Immature natural killer cell (primary cell): ENCODE measurements at places on chromosomes 12 and 14.
A peak's percentile ranks its signal among the peaks of the same experiment; 100 is the strongest.

- no peak for DNase-seq
Observed at GRCh38 chr12:5396541-5396940, 35.4 kb upstream of the NTF3 start.

GRCh38 chr14:64758691-64759554 lies 54.7 kb downstream of the PLEKHG3 start:
- DNase-seq, result no peak

DNA sequence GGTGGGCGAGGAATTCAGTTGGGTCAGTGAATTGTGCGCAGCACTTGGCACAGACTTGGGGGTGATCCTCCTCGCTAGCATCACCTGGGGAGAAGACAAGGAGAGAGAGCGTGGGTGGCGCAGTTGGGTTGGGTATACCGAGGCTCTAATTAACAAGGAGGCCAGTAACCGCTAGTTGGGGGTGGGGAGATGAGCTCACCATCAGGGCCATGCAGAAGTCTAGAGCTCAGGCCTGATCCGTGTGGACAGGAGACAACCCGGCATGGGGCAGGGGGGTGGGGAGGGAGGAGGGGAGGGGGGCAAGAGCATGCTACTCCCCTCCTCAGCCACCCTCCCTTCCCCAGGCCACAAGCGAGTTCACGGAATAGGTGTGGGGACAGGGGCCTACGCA lies 580 bp downstream of the SALL2 start:
- DNase-seq, result no peak

DNA sequence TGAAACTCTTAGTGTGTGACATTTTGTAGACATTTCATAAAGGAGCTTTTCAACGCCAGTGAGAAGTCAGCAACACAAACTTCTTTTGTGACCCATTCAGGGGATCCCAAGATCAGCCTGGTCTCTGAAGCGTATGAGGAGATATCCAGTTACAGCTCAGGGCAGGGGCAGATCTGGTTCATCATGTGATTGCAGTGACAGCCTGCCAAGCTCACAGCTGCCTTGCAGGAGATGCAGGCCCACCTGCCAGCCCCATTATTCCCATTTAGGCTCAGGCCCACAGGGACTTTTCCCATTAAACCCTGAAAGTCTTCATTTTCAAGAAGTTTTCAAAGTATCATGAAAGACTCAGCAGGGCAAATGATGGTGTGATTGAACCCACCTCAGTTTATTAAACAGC lies 38.3 kb downstream of the SRGAP1 start:
- no peak for DNase-seq

- DNase-seq, result no peak
Observed at GRCh38 chr14:103404032-103404918, 19.1 kb downstream of the MARK3 start.

GRCh38 chr14:38197001-38197783 lies 10.5 kb upstream of the SSTR1 start:
- DNase-seq, result peak; percentile 24

GRCh38 chr14:90546767-90547166 lies 149.9 kb downstream of the CALM1 start:
- DNase-seq, result no peak

- DNase-seq, result no peak
Observed at GRCh38 chr12:63410197-63410596, 258.1 kb downstream of the DPY19L2 start.

DNA sequence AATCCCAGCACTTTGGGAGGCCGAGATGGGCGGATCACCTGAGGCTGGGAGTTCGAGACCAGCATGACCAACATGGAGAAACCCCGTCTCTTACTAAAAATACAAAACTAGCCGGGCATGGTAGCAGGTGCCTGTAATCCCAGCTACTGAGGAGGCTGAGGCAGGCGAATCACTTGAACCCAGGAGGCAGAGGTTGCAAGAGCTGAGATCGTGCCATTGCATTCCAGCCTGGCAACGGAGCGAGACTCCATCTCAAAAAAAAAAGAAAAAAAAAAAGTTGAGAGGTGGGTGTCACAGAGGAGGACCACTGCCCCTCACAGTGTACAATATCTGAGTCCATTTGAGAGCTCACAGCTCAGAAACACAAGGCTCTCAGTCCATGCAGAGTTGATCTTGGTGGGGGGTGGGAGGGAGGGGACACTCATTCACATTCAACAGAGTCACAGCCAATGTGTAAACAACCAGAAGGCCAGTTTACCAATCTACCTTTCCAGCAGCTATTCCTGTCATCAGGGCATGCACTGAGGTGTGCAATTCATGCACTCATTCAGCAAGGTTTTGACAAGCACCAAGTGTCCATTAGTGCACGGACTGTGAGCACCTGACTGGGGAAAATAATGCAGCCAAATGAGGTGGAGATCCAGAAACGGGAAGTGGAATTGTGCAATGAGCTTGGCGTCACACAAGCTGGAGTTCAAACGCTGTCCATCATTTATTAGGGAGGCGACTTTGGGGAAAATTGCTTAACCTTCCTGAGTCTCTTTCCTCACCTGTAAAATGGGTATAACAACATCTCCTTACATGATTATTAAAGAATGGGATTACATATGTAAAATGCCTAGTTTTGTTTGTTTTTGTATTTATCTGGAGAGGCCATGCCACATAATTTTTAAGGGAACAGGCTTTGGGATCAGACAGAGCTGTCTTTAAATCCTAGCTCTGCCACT lies 4.4 kb upstream of the EIF5 start:
- no peak for DNase-seq

DNA sequence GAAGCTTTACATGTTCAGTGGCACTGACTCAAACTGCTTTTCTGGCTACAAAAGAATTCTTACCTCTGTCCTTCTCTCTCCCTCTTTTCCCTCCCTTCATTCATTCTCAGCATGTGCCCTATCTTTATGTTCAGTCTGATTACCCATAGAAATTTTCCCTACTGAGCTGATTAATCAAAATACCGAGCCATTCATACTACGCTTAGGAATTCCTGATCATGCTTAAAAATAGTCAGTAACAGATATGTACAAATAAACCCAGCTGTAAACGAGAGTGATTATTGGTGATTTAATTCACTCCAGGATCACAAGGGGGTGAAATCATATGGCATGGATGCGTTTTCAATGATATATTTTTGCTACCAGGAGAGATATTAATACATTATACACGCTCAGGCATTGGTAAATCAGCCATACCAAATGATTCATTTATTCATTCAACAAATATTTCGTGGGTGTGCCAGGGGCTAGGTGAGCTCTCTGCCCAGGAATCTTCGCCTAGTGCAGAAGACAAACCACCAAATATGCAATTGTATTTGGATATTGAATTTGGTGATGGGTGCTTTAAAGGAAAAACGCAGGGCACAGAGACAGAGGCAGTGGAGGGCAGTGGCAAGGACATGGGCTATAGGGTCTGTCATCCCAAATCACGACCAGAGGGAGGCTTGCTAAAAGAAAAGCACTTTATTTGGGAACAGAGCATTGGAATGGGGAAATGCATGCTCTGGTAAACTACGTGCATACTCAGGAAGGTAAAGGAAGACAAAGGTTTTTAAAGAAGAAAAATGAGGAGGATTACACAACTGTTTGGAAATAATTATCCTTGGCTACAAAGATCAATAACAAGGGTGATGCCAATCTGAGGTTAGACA lies 13.9 kb upstream of the VRK1 start:
- DNase-seq, result no peak

- DNase-seq, result no peak
Observed at GRCh38 chr12:89857652-89858274, 149.1 kb upstream of the ATP2B1 start.
